Cerebellar nuclear complex (tissue), 1 donor: ENCODE measurements at places on chromosomes 7 and 10.

DNA sequence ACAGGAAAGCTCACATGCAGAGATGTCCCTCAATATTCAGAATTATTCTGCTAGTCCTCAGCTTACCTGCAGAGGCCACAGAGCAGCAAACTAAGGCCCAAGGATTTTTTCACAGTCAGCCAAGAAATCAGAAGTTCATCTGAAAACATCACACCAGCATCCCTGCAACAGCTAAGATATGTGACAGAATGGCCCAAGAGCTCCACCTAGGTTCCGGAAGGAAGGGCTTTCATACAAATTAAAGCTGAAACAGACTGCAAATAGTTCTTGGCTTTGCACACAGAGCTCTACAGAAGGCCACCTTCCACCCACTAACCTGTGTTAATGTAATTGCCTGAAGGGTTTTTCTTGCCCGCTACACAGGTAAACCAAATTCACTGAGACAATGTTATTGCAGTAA lies 438.8 kb upstream of the C7orf33 start:
- DNase-seq: no peak

DNA sequence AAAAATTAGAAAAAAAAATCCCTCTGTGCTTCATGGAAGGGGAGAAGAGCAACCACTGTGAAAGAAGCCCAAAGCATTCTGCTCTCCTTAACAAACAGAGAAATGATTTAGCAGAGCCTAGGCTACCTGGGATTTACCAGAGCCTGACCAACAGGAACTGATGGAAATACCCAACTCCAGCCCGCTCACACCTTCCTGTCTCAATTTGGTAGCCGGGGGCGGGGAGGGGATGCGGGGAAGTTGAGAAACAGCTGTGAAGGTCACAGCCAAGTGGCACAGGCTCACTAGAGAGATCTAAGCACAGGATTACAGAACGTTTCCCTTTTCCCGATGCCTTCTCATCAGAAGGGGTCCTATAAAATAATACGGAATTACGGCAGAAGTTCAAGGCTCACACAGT lies 17.6 kb downstream of the RSU1 start:
- DNase-seq: no peak

DNA sequence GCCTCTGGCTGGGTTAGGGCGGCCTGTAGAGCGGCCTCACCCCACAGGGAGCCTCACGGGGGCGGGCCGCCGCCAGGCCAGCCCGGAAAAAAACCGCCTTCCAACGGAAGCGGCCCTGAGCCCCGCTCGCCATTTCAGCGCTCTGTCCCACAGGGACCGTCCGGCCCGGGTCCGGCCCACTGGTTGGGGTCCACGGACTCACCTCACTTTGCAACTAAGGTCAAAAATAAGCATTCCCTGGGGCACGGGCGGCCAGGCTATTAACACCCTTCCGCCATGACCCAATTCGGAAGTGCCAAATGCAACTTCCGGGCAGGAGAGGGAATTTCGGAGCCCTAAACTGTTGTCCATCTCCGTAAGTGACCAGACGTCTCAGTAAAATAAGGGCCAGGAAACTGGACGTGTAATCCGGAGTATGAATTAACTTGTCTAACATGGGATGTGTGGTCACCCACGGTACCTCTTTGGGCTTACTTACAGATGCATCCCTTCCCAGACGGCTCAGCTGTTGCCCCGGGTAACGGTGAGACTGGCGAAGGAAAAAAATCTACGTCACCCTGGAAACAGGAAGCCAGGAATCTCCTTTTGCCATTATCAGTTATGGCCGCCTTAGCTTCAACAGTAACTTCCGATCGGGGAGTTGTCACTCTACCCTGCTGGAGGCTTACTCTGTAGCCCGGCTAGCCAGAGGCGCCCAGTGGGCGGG lies at the start of gene BBIP1:
TSS of gene BBIP1 (minus strand) at position 538 of the 706 bp plus-strand sequence. CDS start 1,023 bp downstream, outside the sequence.
- DNase-seq: peak; percentile 99

DNA sequence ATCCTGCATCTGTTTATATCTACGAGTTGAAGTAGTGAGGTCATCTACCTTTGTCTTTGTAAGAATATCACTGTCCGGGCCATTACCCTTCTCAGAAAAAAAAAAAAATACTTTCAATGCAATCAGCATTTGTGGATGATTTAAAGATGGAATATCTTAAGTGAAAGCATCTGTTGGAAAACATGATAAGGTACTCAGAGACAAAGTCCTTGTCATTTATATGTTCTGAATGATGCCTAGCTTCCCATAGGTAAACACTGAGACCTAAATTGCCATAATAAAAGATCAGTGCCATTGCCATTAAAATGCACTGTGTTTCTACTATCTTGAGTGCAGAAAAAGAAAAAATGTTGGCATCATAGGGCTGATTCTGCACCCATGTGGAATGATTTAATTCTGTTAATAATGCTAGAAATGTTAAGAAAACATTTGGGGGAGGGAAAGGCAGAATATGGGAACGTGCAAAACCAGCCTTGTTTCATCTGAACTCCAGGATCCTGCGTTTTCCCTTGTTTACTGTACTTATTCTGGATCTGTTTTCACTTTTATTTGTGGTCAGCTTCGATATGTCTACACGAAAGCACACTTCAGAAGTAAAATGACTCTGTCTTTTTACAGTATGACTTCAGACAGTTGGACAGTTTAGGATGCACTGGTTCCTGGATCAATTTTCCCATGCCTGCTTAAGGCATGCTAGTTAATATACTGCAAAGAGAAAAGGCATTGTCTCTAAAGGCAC lies 669.8 kb downstream of the SUGCT start:
- DNase-seq: no peak

- DNase-seq: no peak
These were observed 73.4 kb downstream of the SGMS1 start for GRCh38 chr10:50550291-50550839.

DNA sequence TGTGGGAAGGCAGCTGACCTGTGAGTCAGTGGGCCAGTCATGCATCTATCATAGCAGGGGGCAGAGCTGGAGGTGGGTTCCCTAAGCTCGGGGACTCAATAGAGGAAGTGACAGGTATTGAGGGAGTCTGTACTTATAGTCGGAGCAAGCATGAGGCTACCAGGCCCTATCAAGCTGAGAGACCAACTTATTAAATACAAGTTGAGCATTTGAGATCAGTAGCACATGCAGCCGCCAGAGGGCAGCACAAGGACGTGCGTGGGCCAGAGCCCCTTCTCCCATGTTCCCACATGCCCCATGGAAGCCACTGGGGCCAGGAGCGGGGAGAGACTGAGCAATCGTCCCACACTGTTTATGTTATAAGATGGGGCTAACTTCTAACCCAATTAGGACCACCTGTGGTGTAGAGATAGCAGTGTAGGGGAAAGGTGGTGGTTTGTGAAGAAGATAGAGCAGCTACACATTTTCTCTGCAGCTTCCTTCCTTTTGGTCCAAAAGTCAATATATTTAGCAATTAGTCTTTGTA lies 13.0 kb upstream of the STK31 start:
- DNase-seq: no peak

DNA sequence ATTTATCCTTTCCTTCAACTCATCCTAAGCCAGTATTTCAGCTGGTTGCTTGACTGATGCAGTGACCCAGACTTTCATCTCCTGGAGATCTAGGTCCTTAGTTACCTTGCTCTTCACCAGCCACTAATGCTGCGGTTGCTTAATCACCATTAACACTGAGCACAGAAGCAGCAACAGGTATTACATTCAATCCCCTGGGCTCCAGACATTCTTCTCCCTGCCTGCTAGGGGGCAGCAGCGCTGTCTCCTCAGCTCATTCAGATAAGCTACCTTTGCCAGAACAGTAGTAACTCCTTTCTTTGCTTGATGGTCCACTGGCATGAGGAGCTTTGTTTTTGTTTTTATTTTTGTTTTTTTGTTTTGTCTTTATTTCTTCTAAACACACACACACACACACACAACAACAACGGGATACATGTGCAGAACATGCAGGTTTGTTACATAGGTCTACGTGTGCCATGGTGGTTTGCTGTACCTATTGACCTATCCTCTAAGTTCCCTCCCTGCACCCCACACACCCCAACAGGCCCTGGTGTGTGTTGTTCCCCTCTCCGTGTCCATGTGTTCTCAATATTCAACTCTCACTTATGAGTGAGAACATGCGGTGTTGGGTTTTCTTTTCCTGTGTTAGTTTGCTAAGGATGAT lies 1043.2 kb upstream of the C7orf33 start:
- no peak for DNase-seq

- DNase-seq: no peak
These were observed 541 bp downstream of the ELMO1 start for GRCh38 chr7:37448011-37448635.

DNA sequence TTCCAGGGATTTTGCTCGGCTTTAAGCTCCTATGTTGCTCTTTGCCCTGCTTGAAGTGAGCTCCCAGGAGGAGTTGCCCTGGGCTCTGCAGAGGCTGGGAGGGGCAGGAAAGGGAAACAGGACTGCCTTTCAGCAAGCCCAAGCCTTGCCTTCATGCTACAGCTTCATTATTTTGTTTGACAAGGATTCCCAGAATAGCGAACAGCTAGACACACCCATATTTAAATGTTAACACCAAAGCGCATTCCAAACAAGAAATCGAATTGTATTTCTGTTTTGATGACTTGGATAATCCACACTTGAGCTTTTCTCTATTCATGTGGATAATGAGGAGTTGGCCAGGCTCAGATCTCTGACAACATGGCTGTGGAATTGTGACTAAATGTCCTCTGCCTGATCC lies 6.3 kb downstream of the KIAA1217 start:
- no peak for DNase-seq

DNA sequence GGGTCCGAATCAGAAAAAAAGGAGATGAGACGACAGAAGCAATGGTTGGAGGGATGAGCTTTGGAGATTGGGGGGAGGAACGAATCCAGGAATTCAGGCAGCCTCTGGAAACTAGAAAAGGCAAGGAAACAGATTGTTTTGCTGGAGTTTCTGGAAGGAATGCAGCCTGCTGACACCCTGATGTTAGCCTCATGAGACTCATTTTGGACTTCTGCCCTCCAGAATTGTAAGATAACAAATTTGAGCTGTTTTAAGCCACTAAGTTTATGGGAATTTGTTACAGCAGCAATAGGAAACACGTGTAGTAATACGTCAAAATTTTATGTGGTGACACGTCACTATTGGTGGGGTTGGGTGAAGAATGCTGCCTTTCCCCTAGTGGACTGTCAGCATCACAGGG lies 25.6 kb upstream of the NPS start:
- no peak for DNase-seq

GRCh38 chr7:25391961-25392587 lies 163.8 kb upstream of the NPVF start:
- no peak for DNase-seq

- no peak for DNase-seq
These were observed 126.5 kb downstream of the ARID5B start for GRCh38 chr10:62027841-62028501.
